ENCODE measurements at places on chromosomes 3 and 15.

GRCh38 chr15:73114064-73114463 lies 61.8 kb downstream of the NEO1 start:
- no peak for DNase-seq

GRCh38 chr3:37591116-37591781 lies 270.4 kb upstream of the CTDSPL start:
- DNase-seq, result no peak

DNA sequence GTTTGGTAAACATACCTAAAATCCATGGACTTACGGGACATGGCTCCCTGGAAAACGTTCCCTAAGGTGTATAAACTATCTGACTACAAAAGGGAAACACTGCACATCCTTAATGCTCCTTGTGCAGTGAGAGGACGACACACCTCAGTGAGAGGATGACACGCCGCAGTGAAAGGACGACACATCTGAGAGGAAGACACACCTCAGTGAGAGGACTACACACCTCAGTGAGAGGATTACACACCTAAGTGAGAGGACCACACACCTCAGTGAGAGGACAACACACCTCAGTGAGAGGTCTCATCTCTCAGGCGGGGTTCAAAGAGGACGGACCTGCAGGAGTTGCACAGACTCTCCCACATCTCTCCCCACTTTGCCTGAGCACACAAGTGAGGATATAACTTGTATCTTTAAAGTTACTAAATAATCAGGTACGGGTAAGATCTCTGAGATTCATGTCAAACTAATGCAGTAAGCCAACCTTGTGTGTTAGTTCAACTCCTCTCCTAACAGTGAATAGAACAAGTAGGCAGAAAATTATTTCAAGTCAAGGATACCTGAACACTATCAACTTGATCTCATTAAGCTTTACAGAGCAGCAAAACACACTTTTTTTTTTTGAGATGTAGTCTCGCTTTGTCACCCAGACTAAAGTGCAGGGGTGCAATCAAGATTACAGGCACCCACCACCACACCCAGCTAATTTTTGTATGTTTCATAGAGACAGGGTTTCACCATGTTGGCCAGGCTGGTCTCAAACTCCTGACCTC lies 32.1 kb downstream of the HERC2 start:
- DNase-seq, result no peak

DNA sequence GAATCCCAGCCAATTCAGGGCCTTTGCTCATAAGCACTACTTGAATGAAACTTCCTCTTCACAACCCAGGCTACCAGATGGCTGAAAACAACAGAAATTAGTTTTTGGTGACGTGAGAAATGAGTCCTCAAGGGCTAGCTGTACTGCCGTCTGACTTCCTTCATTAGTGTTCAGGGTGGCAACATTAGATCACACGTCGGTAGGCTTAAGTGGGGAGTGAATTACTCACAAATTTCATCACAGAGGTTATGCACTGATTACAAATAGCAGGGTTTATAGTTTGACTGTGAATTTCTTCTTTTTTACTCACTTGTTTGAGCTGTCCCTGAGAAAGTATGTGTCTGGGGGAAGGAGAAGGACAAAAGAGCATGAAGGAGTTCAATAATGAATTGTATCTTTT lies 397.2 kb downstream of the GAP43 start:
- DNase-seq, result no peak

DNA sequence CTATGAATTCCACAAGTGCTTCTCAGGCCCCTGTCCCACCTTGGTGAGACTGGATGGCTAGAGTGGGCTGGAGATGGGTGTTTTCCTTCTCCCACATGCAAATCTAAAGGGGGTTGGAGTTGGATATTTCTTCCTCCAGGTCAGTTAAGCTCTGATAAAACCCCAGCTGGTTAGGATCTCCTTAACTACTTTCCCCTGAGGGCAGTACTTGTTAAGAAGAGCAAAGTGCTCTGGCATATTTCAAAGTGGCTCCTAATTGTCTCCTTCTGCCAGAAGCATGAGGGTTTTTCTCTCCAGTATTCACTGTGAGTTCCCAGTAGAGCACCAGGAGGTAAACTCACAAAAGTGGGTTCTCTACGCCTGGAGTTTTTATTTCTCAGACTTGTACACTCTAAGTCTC lies 31.4 kb downstream of the COL6A6 start:
- DNase-seq, result no peak

GRCh38 chr3:25427942-25428788 lies at the start of gene RARB:
Gene RARB, plus strand, starts transcription at chr3:25428263. Its CDS starts 469 bp downstream, at chr3:25428732.
- peak; percentile 92 for DNase-seq

- DNase-seq, result no peak
Measured at GRCh38 chr15:55758580-55758986, 15.6 kb upstream of the PRTG start.

- peak; percentile 49 for DNase-seq
Measured at GRCh38 chr3:116288485-116288884, 156.8 kb downstream of the LSAMP start.

- DNase-seq, result no peak
Measured at GRCh38 chr15:82647045-82647834, at the start of gene CPEB1. Gene CPEB1, minus strand, starts transcription at chr15:82647363. Its CDS starts 18,904 bp downstream, at chr15:82628459.
